ENCODE measurements at places on chromosomes 1 and 21. TPM values are rescaled to one million over a fixed set of nuclear protein-coding genes. Genes with fewer than 3 reads are reported as not detected.

The RHBDL2 gene
- total RNA-seq = 2.1 TPM

The LRRC7 gene
- total RNA-seq = 0.19 TPM

The CASQ2 gene
- 2.3 TPM for total RNA-seq

The CFAP410 gene
- total RNA-seq = 23.3 TPM

The IL19 gene
- 3.6 TPM for total RNA-seq

The SGIP1 gene
- total RNA-seq = 11.2 TPM

The OR2L2 gene
- total RNA-seq = 0.09 TPM

The ATXN7L2 gene
- 7.3 TPM for total RNA-seq

The KRTAP19-1 gene
- total RNA-seq = not detected

DNA sequence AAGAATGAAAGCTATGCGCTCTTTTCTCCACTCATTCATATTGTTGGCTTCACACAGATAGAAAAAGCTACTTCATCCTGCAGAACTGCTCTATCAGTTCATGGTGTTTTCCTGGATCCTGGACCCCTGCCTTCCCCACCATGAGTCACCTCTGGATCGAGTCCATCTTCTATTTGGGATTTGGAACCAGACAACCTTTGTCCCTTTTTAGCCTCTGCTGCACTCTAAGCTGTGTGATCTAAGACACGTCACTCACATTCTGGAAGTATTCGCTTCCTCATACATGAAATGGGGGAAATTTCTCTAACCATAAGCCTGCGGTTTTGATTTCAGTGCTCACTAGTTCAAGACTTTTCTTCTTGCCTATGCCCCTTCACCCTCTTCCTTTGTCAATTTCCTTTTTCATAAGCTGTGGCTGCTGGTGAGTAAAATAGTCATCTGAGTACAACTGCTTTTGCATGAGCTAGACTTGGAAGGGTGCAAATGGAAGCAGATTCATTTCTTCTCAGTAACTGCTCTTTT lies 14.1 kb upstream of the DEGS1 start:
- peaks cover 7% of the 10 kb centered on the region for H3K4me1 ChIP-seq
- H3K27ac ChIP-seq = no peak overlapping the region
- no peak overlapping the region for H3K4me3 ChIP-seq
- no peaks in the 10 kb centered on the region for H3K27me3 ChIP-seq
- H3K36me3 ChIP-seq = no peaks in the 10 kb centered on the region

GRCh38 chr1:24074817-24075589 lies 36.9 kb downstream of the MYOM3 start:
- DNase-seq = peak; percentile 30
- H3K27ac ChIP-seq = no peak overlapping the region
- no peak overlapping the region for H3K4me3 ChIP-seq
- H3K36me3 ChIP-seq = no peaks in the 10 kb centered on the region
- H3K4me1 ChIP-seq = no peaks in the 10 kb centered on the region

DNA sequence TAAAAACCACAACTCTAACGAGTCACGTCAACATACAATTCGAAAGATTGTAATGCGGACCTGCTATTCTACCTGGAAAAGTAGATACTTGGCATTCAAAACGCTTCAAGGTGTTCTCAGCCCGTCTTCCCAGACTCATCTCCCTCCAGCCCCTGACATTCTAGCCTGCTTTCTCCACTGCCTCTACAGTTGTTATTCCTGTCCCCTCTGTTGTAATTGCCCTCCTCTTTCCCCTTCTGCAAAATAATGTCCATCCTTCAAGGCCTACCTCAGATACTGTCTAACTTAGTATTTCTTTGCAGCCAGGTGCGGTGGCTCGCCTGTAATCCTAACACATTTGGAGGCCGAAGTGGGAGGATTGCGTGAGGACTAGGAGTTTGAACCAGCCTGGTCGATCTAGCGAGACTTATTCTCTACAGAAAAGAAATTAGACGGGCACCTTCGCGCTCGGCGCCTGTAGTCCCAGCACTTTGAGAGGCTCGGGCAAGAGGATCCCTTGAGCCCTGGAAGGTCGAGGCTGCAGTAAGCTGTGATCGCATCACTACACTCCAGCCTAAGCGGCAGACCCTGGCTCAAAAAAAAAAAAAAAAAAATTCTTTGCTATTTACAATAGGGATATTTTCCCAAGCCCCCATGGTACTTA lies 756 bp upstream of the RBM34 start:
- no peak for DNase-seq
- H3K27ac ChIP-seq = peak overlapping the region; percentile 87
- H3K36me3 ChIP-seq = peaks cover 4% of the 10 kb centered on the region
- no peaks in the 10 kb centered on the region for H3K27me3 ChIP-seq
- H3K4me3 ChIP-seq = peak overlapping the region; percentile 95
- peaks cover 7% of the 10 kb centered on the region for H3K4me1 ChIP-seq

GRCh38 chr1:85142753-85143152 lies 58.1 kb downstream of the SYDE2 start:
- DNase-seq = no peak
- H3K36me3 ChIP-seq = no peaks in the 10 kb centered on the region
- H3K4me3 ChIP-seq = no peak overlapping the region
- H3K27ac ChIP-seq = no peak overlapping the region
- no peaks in the 10 kb centered on the region for H3K27me3 ChIP-seq

DNA sequence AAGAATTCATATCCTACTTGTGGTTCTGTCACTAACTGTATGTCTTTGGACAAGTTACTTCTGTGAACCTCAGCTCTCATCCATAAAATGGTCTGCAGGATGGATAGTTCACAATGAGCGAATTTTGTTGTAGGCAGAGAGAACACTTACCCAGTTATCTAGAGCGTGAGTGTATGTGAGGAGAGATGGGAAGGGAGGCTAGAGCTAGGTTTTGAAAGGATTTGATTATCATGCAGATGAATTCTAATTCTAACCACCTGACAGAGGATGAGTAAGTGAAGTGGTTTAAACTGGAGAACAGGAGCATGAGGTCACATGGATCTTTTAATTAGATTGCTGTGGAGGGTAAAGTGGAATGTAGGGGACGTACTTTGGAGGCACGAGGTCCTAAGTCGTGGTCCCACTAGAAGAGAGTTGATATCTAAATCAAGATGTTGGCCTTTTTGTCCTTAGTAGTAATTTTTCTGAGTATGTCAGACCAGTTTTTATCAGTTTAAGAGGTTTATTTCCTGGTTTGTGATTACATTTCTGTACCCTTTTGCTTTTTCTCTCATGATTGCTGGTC lies 5.0 kb downstream of the SUCO start:
- no peak overlapping the region for H3K4me3 ChIP-seq
- no peaks in the 10 kb centered on the region for H3K27me3 ChIP-seq
- no peak for DNase-seq
- H3K36me3 ChIP-seq = no peaks in the 10 kb centered on the region

GRCh38 chr21:37101384-37101783 lies 28.3 kb downstream of the TTC3 start:
- no peak overlapping the region for H3K4me3 ChIP-seq
- H3K4me1 ChIP-seq = peaks cover 5% of the 10 kb centered on the region
- H3K36me3 ChIP-seq = peaks cover 15% of the 10 kb centered on the region
- H3K27ac ChIP-seq = no peak overlapping the region
- no peak for DNase-seq

DNA sequence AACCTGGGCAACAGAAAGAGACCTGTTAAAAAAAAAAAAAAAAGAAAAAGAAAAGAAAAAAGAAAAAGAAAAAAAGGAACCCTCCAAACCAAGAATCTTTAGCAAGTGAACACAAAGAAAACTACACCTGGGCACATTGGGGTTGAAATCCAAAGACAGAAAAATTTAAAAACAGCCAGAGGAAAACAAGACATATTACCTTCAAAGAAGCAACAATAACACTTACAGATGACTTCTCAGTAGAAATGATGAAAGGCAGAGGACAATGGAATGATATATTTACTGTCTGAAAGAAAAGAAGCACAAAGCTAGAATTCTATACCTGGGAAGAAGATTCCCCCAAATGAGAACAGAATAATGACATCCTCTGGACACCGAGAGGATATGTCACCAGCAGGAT lies 2.7 kb upstream of the KRTAP10-1 start:
- DNase-seq = no peak
- no peaks in the 10 kb centered on the region for H3K27me3 ChIP-seq
- no peak overlapping the region for H3K4me3 ChIP-seq
- H3K4me1 ChIP-seq = no peaks in the 10 kb centered on the region
- no peaks in the 10 kb centered on the region for H3K36me3 ChIP-seq
- no peak overlapping the region for H3K27ac ChIP-seq

- H3K4me3 ChIP-seq = no peak overlapping the region
- no peaks in the 10 kb centered on the region for H3K4me1 ChIP-seq
- no peaks in the 10 kb centered on the region for H3K36me3 ChIP-seq
- H3K27me3 ChIP-seq = no peaks in the 10 kb centered on the region
Observed at GRCh38 chr1:86082183-86082582, 74.4 kb downstream of the COL24A1 start.

GRCh38 chr1:101290119-101290921 lies 53.5 kb downstream of the S1PR1 start:
- H3K36me3 ChIP-seq = no peaks in the 10 kb centered on the region
- H3K27ac ChIP-seq = no peak overlapping the region
- no peaks in the 10 kb centered on the region for H3K27me3 ChIP-seq
- DNase-seq = no peak

- no peaks in the 10 kb centered on the region for H3K4me1 ChIP-seq
- H3K27me3 ChIP-seq = no peaks in the 10 kb centered on the region
- no peak for DNase-seq
- H3K36me3 ChIP-seq = peaks cover 22% of the 10 kb centered on the region
- no peak overlapping the region for H3K27ac ChIP-seq
- no peak overlapping the region for H3K4me3 ChIP-seq
Observed at GRCh38 chr21:37149411-37149810, 76.4 kb downstream of the TTC3 start.

DNA sequence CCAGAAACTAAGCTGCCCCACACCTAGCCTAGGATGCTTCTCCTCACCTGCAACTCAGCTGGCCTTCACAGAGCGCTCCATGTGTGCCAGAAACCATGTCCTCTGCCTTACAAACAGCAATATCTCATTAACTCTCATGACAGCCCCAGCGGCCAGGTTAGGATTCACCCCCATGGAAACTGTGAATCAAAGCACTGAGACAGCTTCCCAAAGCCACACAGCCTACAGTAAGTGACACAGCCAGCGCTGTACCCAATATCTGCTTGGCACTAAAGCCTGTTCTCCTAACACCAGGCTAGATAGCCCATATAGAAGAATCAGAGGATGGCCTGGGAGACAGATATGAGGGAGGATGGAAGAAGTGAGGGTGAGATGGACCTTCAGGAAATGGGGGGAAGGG lies 13.5 kb downstream of the KCNN3 start:
- H3K4me3 ChIP-seq = no peak overlapping the region
- no peak overlapping the region for H3K27ac ChIP-seq
- H3K27me3 ChIP-seq = no peaks in the 10 kb centered on the region
- H3K4me1 ChIP-seq = peaks cover 4% of the 10 kb centered on the region

GRCh38 chr21:46069166-46069565 lies 28.7 kb upstream of the COL6A2 start:
- H3K27ac ChIP-seq = no peak overlapping the region
- no peak overlapping the region for H3K4me3 ChIP-seq
- no peaks in the 10 kb centered on the region for H3K4me1 ChIP-seq
- DNase-seq = no peak
- H3K36me3 ChIP-seq = no peaks in the 10 kb centered on the region

DNA sequence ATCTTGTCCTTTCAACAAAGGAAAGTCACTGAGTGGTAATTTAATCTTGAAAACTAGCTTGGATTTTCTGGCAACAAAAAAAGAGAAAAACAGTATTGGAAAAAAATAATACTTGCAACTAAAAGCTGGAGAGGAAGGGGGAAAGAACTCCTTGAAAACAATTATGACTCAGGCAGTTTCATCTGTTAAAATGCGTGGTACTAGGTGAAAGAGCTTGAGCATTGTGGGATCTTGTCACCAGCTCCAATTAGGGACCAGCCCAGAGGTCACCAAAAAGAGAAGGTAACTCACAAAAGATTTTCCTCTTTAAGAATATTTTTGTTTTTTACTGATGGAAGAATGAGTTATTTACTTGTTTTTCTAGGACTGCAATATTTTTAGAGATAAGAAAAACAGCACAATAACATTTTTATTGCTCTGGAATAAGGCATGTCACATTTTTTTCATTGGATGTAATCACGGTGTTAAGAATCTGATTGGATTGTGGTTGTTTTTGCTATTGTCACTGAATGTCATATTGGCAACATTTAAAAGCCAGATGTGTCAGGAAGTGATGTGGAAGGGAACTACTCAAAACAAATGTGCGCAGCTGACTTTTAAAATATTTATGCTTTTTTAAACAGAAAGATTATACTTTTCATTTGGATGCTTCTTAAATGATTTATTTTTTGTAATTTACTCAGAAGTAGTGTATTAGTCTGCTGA lies 78.5 kb upstream of the ADAMTS5 start:
- no peaks in the 10 kb centered on the region for H3K36me3 ChIP-seq
- no peak overlapping the region for H3K27ac ChIP-seq
- no peaks in the 10 kb centered on the region for H3K27me3 ChIP-seq

GRCh38 chr1:181038399-181038873 lies 4.7 kb downstream of the MR1 start:
- DNase-seq = no peak
- no peaks in the 10 kb centered on the region for H3K4me1 ChIP-seq
- no peak overlapping the region for H3K4me3 ChIP-seq
- H3K27ac ChIP-seq = no peak overlapping the region

DNA sequence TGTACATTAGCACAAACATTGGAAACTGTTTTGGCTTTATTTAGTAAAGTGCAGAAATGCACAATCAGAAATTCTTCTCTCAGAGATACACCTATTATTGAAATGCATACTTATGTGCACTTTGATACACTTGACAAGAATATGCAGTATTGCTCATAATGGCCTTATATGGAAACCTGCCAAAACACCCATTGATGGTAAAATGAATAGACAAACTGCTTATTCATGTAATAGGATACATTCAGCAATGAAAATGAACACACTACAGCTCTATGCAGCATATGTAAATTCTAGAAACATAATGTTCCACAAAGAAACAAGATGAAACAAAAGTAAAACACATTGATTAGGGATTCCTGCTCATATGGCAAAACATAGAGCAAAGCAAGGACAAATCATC lies 223.9 kb downstream of the S1PR1 start:
- H3K4me1 ChIP-seq = no peaks in the 10 kb centered on the region
- DNase-seq = no peak
- H3K4me3 ChIP-seq = no peak overlapping the region
- no peak overlapping the region for H3K27ac ChIP-seq
- H3K36me3 ChIP-seq = no peaks in the 10 kb centered on the region
- H3K27me3 ChIP-seq = no peaks in the 10 kb centered on the region

Data from kidney (tissue), 22 donors.